Breast epithelium (tissue), 4 donors: ENCODE measurements at places on chromosomes 2 and 18. TPM values are rescaled to one million over a fixed set of nuclear protein-coding genes. Genes with fewer than 3 reads are reported as not detected.

The SDC1 gene
- total RNA-seq, result 2.6 TPM

DNA sequence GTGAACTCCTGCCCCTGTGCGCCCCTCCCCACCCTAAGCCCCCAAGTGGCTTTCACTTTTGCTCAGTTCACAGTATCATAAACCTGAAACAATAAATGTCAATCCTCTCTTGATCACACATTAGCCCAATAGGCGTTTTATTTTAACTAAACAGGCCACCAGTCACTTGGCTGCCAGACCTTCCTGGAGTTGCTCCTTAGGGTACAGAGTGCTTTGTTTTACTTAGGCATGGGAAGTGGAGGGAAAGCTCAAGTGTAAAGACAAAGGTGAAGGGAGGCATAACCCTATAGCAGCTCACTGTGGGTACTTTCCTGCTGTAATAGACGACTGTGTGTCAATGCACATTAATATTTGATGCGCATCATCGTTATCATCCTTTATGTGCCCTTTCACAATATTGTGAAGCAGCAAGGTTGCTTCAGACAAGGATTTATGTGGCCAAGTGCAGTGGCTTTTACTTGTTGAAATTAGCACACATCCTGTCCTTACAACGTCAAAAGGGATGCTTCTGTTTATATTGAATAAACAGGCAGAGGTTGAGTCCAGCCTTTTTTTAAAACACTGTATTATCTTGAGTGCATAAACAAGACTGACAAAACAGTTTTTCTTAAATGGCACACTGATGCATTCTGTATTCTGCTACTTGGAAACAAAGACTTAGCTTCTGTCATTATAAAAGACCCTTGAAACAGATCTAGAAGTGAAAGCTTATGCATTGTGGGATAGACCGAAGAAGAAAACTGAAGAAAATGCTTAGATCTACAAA is 168.5 kb downstream of the TMEFF2 start:
- no peak for DNase-seq
- H3K36me3 ChIP-seq, result no peaks in the 10 kb centered on the region
- no peak overlapping the region for H3K27ac ChIP-seq

GRCh38 chr2:2698182-2699120 is 367.4 kb upstream of the MYT1L start:
- no peaks in the 10 kb centered on the region for H3K27me3 ChIP-seq
- H3K4me3 ChIP-seq, result no peak overlapping the region
- H3K36me3 ChIP-seq, result no peaks in the 10 kb centered on the region

- DNase-seq, result no peak
- no peaks in the 10 kb centered on the region for H3K4me1 ChIP-seq
- no peaks in the 10 kb centered on the region for H3K36me3 ChIP-seq
- H3K27ac ChIP-seq, result peak overlapping the region; percentile 12
- H3K4me3 ChIP-seq, result no peak overlapping the region
Measured at GRCh38 chr2:64667535-64667934, 13.8 kb upstream of the SERTAD2 start.

The CCDC138 gene
- total RNA-seq, result 2.1 TPM

The IL36G gene
- not detected for total RNA-seq

DNA sequence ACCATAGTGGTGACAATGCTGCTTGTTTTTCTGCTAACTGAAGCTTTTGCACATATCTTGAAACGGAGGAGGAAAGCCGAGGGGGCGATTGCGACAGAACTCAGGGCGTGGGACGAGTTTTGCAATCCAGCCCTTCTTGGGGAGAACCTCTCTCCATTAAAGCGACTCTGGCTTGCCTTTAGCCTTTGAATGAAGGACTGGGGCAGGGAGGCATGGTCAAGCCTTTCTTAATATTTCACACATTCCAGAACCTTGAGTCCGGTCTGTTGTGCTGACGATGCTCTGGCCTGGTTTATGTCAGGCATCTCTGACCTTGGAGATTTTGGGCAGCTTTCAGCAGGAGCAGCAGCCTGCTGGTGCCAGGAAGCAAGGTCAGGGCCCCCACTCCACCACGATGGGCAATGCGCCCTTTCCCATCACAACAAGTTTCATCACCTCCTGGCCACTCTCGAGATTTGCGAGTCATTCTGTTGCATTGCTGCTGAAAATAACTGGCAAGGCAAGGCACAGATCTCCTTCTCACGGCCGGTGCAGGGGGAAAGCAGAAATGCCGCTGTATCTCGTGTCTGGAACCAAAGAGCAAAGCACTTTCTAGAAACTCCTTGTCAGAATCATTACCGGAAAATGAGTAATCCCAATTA is 10.8 kb downstream of the EMILIN2 start:
- no peaks in the 10 kb centered on the region for H3K4me1 ChIP-seq
- H3K36me3 ChIP-seq, result no peaks in the 10 kb centered on the region
- DNase-seq, result no peak

The RGPD8 gene
- 40.0 TPM for total RNA-seq

GRCh38 chr2:38460313-38460712 is 83.2 kb upstream of the ATL2 start:
- no peak overlapping the region for H3K27ac ChIP-seq
- H3K4me1 ChIP-seq, result no peaks in the 10 kb centered on the region
- no peaks in the 10 kb centered on the region for H3K36me3 ChIP-seq
- no peaks in the 10 kb centered on the region for H3K27me3 ChIP-seq

- no peak overlapping the region for H3K4me3 ChIP-seq
- no peak overlapping the region for H3K27ac ChIP-seq
- no peaks in the 10 kb centered on the region for H3K4me1 ChIP-seq
- DNase-seq, result no peak
- no peaks in the 10 kb centered on the region for H3K36me3 ChIP-seq
Measured at GRCh38 chr18:63829886-63830285, 54.7 kb downstream of the SERPINB7 start.

- H3K4me1 ChIP-seq, result no peaks in the 10 kb centered on the region
- DNase-seq, result no peak
- no peaks in the 10 kb centered on the region for H3K27me3 ChIP-seq
Measured at GRCh38 chr2:61720911-61721310, 132.9 kb downstream of the FAM161A start.

DNA sequence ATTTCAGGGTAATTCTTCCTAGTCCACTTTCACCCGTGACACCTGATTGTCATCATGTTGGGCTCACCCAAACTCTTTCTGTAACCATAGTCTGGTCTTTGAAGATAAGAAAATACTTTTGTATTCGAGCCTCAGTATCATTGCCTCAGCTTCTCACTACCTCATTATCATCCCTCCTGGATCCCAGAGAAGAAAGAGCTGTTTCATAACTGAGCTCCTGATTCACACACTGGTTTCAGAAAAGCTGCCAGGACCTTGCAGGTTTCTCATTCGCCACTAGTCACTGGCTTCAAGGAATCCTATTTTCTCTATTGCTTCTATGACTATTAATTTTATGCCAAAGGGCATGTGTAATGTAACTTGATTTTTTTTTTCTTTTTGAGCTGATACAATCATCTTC is 2.9 kb upstream of the CRIM1 start:
- no peak overlapping the region for H3K4me3 ChIP-seq
- H3K27ac ChIP-seq, result peak overlapping the region; percentile 62
- H3K27me3 ChIP-seq, result no peaks in the 10 kb centered on the region
- no peaks in the 10 kb centered on the region for H3K4me1 ChIP-seq
- H3K36me3 ChIP-seq, result no peaks in the 10 kb centered on the region

DNA sequence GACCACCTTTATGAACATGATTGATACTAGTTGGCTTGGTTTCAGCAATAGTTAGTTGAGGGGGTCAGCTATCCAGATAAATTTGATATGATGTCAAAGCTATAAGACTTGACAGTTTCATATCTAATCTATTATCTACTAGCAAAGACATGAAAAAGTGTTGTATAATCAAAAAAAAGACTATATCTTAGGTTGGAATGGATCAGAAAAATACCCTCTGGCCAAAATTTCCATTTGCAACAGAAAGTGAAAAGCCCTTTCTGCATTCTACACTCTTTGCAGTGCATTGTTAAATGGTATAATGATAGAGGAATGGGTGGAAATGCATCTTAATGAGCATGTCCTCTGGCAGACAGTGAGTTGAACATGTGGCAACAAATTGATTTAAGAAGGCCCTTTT is 242.6 kb downstream of the THSD7B start:
- no peaks in the 10 kb centered on the region for H3K4me1 ChIP-seq
- no peak overlapping the region for H3K4me3 ChIP-seq
- H3K27me3 ChIP-seq, result no peaks in the 10 kb centered on the region
- DNase-seq, result no peak

GRCh38 chr2:108591163-108591562 is 56.9 kb downstream of the LIMS1 start:
- no peaks in the 10 kb centered on the region for H3K4me1 ChIP-seq
- no peak overlapping the region for H3K27ac ChIP-seq
- DNase-seq, result no peak
- H3K36me3 ChIP-seq, result no peaks in the 10 kb centered on the region

The ERBB4 gene
- 1.6 TPM for total RNA-seq

The NOP58 gene
- total RNA-seq, result 96.2 TPM

- H3K36me3 ChIP-seq, result no peaks in the 10 kb centered on the region
- H3K4me1 ChIP-seq, result no peaks in the 10 kb centered on the region
- no peak for DNase-seq
- no peak overlapping the region for H3K4me3 ChIP-seq
Measured at GRCh38 chr2:190722835-190723234, 74.0 kb downstream of the NAB1 start.

The MYO3B gene
- 0.16 TPM for total RNA-seq

DNA sequence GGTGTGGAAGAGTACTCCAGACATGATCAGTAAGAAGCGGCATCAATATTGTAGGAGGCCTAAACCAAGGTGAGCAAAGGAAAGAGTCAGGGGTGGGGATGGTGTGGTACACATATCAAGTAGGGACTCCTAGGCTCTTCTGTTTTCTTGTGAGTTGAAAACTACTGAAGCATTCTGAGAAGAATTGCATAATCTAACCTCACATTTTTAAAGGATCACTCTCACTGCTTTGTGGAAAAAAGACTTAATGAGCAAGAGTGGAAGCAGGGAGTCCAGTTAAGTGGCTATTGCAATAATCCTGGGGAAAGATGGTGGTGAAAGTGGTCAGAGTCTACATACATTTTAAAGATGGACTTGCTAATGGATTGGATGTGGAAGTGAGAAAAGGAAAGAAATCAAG is 899.5 kb upstream of the FAM98A start:
- no peak for DNase-seq
- H3K27ac ChIP-seq, result no peak overlapping the region
- H3K27me3 ChIP-seq, result no peaks in the 10 kb centered on the region
- no peaks in the 10 kb centered on the region for H3K4me1 ChIP-seq
- H3K36me3 ChIP-seq, result no peaks in the 10 kb centered on the region

The CPLX4 gene
- not detected for total RNA-seq

The DSG3 gene
- total RNA-seq, result 21.0 TPM

- H3K27me3 ChIP-seq, result no peaks in the 10 kb centered on the region
- no peak for DNase-seq
- no peaks in the 10 kb centered on the region for H3K36me3 ChIP-seq
- H3K4me3 ChIP-seq, result no peak overlapping the region
- no peaks in the 10 kb centered on the region for H3K4me1 ChIP-seq
Measured at GRCh38 chr2:175326801-175327200, 145.3 kb upstream of the ATP5MC3 start.

GRCh38 chr2:166627893-166628292 is 133.8 kb upstream of the SCN7A start:
- H3K4me1 ChIP-seq, result no peaks in the 10 kb centered on the region
- no peak overlapping the region for H3K4me3 ChIP-seq
- DNase-seq, result no peak
- H3K36me3 ChIP-seq, result no peaks in the 10 kb centered on the region
- no peak overlapping the region for H3K27ac ChIP-seq

DNA sequence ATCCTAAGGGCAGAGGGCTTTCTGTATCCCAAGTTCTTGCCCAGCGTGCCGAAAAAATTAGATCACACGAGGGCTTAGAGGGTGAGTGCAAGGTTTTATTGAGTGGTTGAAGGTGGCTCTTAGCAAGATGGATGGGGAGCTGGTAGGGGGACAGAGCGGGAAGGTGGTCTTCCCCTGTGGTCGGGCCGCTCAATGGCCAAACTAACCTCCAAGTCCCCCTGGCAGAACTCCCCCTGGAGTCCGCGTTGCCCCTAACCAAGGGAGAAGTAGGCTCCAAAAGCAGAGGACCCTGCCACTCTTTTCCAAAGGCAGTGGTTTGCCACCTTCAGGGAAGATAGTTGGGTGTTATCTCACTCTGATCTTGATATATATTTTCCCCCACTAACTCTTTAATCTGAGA is 63.4 kb downstream of the LYPD1 start:
- H3K4me1 ChIP-seq, result no peaks in the 10 kb centered on the region
- H3K27me3 ChIP-seq, result no peaks in the 10 kb centered on the region
- no peaks in the 10 kb centered on the region for H3K36me3 ChIP-seq
- no peak overlapping the region for H3K4me3 ChIP-seq
- H3K27ac ChIP-seq, result no peak overlapping the region

GRCh38 chr2:72934683-72935610 is 17.6 kb downstream of the EMX1 start:
- peaks cover 7% of the 10 kb centered on the region for H3K27me3 ChIP-seq
- no peak for DNase-seq
- no peaks in the 10 kb centered on the region for H3K4me1 ChIP-seq
- no peak overlapping the region for H3K4me3 ChIP-seq
- H3K27ac ChIP-seq, result no peak overlapping the region

DNA sequence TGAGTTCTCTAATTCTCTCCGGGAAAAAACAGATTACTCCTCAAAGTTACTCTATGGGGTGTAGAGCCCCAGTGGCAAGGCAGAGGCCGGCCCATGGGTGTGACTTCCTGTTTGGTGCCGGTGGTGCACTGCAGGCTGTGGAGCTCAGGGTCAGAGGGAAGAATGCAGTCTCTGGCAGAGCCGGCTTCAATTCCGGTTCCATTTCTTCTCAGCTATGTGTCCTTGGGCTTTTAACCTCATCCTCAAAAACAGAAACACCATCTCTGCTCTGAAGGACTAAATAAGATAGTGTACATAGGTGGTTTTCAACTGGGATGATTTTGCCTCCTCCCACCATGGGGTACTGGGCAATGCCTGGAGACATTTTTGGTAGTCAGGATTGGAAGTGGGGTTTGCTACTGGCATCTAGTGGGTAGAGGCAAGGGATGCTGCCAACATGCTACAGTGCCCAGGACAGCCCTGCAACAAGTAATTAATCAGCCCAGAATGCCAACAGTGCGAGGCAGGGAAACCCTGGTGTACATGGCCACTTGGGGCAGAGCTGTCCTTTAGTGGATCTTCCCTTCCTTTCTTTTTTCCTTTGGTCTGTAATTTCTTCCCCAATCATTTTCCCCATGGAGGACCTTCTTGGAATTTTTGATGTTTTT is 81.2 kb downstream of the INSIG2 start:
- no peak overlapping the region for H3K27ac ChIP-seq
- DNase-seq, result no peak
- H3K4me3 ChIP-seq, result no peak overlapping the region
- H3K36me3 ChIP-seq, result no peaks in the 10 kb centered on the region
- H3K4me1 ChIP-seq, result no peaks in the 10 kb centered on the region

DNA sequence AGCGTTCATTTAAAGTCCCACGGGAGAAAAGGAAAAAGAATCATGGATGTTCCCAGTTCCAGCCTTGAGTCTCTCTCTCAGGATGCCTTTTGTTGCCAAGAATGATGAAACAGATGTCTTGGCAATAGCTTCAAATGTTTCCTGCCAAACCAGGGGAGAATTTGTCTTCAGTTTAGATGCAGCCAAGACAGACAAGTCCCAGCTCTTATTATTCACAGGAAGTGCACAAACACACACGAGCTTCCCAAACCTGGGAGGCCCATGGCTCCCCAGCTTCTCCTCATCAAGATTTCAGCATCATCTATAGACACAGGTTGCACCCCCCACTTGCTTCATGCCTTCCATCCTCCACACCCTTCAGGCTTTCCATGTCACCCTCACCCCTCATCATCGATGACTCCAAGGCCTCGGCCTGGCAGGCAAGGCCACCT is 45.9 kb downstream of the HS1BP3 start:
- peaks cover 5% of the 10 kb centered on the region for H3K4me1 ChIP-seq
- DNase-seq, result peak; percentile 37
- H3K36me3 ChIP-seq, result no peaks in the 10 kb centered on the region
- no peaks in the 10 kb centered on the region for H3K27me3 ChIP-seq

The HOXD10 gene
- 5.2 TPM for total RNA-seq

The KLHL41 gene
- 0.64 TPM for total RNA-seq

The ATAD2B gene
- total RNA-seq, result 22.6 TPM

The ALPP gene
- not detected for total RNA-seq

The DUSP28 gene
- total RNA-seq, result 6.9 TPM
